ENCODE measurements at places on chromosomes 1 and 21. TPM values are rescaled to one million over a fixed set of nuclear protein-coding genes. Genes with fewer than 3 reads are reported as not detected.

- H3K27me3 ChIP-seq: no peaks in the 10 kb centered on the region
- no peak for DNase-seq
- H3K36me3 ChIP-seq: no peaks in the 10 kb centered on the region
- no peaks in the 10 kb centered on the region for H3K4me1 ChIP-seq
- no peak overlapping the region for H3K4me3 ChIP-seq
- H3K27ac ChIP-seq: no peak overlapping the region
Observed at GRCh38 chr1:23651069-23651808, 40.4 kb upstream of the RPL11 start.

DNA sequence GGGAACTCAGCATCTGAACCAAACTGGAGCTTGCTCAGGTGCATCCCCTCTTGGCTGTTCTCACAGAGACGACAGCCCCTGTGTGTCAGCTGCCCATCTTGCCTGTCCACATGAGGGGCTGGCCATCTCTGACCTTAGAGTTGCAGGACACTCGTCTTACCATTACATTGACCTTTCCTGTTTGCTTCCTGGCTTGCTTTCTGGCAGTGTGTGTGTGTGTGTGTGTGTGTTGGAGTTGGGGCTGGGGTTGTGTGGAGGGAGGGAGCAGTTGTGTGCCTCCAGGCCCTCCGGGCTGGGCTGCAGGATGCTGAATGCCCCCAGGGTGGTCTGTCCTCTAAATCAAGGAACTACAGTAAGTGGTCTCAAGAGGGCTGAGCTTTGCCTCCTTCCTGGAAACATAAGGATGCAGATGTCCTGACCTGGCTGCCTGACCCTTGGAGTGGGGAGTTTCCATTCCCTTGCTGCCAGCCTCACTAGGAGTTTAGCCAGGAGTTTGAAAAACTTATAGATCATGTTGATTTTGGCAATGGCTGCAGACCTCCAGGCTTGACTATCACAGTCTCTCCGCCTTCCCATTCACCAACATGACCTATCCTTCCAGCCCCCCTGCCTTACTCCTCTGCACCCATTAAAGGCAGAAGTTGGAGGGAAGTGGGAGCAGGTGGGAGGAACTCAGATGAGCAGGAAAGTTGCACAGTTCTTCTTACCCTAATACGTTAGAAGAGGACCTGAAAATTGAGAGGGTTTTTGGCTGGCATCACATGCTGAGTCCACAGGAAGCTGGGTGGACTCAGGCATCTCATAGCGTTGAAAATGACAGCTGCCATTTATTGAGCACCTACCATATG lies 19.0 kb downstream of the RASSF5 start:
- H3K27me3 ChIP-seq: no peaks in the 10 kb centered on the region
- H3K27ac ChIP-seq: no peak overlapping the region
- H3K36me3 ChIP-seq: no peaks in the 10 kb centered on the region
- no peak for DNase-seq
- H3K4me3 ChIP-seq: no peak overlapping the region
- peaks cover under 1% of the 10 kb centered on the region for H3K4me1 ChIP-seq

- no peak for DNase-seq
- H3K4me3 ChIP-seq: no peak overlapping the region
- H3K36me3 ChIP-seq: no peaks in the 10 kb centered on the region
- peaks cover 30% of the 10 kb centered on the region for H3K4me1 ChIP-seq
Observed at GRCh38 chr1:20302108-20302471, 11.4 kb downstream of the VWA5B1 start.

DNA sequence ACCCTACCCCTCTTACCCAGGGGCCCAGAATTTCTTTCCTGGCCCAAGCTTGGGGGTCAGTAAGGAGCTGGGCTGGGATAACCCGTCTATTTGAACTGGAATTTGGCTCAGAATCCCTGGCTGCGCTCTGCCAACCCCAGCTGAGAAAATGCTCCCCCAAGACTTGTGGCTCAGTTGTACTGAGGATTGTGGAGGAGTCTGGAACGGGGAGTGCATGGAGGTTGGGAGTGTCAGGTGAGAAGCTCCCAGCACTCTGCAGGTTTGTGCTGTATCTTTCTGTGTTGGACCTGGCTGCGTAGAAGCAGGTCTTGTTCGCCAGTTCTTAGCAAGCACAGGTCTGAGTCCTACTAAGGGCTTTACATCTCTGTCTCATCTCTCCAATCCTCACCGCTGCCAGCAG lies 1.6 kb downstream of the TCEA3 start:
- peaks cover 3% of the 10 kb centered on the region for H3K36me3 ChIP-seq
- peaks cover 38% of the 10 kb centered on the region for H3K4me1 ChIP-seq
- H3K27ac ChIP-seq: peak overlapping the region; percentile 25
- H3K4me3 ChIP-seq: no peak overlapping the region
- no peak for DNase-seq

- H3K27ac ChIP-seq: peak overlapping the region; percentile 25
- no peaks in the 10 kb centered on the region for H3K27me3 ChIP-seq
- H3K36me3 ChIP-seq: no peaks in the 10 kb centered on the region
- peaks cover 24% of the 10 kb centered on the region for H3K4me1 ChIP-seq
- DNase-seq: peak; percentile 72
Observed at GRCh38 chr1:153572569-153573015, 6.9 kb upstream of the S100A2 start.

DNA sequence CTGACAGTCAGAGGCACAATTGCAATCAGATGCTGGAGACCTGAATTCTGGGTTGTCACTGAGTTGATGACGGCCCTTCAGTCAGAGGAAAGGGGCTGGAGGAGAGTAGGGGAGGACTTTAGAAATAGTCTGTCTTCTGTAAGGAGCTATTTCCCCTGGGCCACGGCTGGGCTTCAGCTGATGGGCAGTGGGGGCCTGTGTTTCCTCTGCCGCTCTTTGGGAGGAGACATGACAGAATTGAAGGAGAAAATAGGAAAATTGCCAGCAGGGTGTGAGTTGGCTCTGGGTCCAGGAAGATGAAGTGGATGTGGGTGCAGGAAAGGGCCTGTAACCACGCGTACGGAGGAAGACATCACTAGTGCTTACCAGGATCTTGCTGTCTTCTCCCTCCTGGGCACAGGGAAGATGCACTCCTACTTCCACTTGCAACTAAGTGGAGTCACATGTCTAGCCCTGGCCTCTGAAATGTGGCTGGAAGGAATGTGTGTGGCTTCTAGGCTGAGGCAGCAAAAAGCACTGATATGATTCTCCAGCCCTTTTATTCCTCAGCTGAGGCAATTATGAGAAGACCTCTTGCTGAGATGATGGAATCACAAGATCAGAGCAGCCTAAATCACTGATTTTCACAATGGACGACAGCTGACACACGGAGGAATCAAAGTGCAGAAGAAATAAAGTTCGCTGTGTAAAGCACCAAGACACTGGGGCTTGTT lies 250.0 kb downstream of the GRIK3 start:
- H3K36me3 ChIP-seq: no peaks in the 10 kb centered on the region
- peaks cover 25% of the 10 kb centered on the region for H3K4me1 ChIP-seq

- peaks cover 42% of the 10 kb centered on the region for H3K4me1 ChIP-seq
- no peaks in the 10 kb centered on the region for H3K36me3 ChIP-seq
- no peak overlapping the region for H3K4me3 ChIP-seq
Observed at GRCh38 chr1:53125122-53125521, 17.3 kb downstream of the SLC1A7 start.

DNA sequence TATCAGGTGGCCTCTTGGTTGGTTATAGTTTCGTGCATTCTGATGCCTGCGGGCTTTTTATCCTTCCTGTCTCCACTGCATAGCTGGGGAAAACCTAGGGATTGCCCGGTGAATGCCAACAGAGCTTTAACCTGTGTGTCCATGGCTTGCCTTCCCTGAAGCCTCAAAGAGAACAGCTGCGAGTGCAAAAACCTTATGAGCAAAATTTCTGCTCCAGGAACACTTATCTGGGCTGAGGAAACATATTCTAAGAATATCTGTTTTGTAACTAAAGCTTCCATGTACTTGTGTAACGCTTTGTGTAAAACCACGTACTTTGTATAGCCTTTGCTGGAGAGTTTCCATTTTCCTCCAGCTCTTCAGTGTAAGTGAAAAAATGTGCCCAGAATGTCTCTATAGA lies 7.2 kb downstream of the CNST start:
- no peak for DNase-seq
- no peak overlapping the region for H3K4me3 ChIP-seq
- H3K27me3 ChIP-seq: no peaks in the 10 kb centered on the region
- no peak overlapping the region for H3K27ac ChIP-seq

DNA sequence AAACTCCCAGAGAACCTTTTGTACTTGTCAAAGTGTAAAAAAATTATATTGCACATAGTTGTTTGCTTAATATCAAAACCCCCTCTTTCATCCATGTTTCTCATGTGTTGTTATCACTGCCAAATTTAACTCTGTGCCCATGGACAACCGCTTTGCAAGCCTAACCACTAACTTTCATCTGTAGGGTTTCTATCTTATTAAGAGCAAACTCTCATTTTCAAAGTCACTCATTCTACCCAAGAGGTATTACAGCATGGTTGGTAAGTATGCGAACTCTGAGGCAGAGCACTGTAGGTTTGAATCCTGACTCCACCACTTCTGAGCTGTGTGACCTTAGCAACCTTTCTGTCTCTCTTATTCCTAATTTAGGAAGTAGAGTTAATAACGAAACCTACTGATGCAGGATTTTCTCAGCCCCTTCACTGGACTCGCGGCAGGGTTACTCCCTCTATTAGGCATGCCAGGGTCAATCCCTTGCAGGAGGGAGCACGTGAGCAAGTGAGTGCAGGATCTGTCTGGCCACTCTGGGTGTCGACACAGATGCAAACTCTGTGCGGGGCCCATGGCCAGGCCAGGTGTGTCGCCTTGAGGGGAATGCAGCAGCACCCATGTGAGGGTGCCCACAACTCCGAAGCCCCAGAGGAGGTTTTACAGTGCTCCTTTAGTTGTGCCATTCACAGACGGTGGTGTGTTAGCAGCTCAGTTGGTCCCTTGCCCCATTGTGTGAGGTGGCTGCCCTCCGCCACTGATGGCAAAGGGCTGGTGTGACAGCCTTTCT lies 361.5 kb upstream of the ADGRL2 start:
- H3K4me1 ChIP-seq: no peaks in the 10 kb centered on the region
- H3K27me3 ChIP-seq: no peaks in the 10 kb centered on the region
- no peaks in the 10 kb centered on the region for H3K36me3 ChIP-seq
- H3K27ac ChIP-seq: no peak overlapping the region
- DNase-seq: no peak
- no peak overlapping the region for H3K4me3 ChIP-seq

DNA sequence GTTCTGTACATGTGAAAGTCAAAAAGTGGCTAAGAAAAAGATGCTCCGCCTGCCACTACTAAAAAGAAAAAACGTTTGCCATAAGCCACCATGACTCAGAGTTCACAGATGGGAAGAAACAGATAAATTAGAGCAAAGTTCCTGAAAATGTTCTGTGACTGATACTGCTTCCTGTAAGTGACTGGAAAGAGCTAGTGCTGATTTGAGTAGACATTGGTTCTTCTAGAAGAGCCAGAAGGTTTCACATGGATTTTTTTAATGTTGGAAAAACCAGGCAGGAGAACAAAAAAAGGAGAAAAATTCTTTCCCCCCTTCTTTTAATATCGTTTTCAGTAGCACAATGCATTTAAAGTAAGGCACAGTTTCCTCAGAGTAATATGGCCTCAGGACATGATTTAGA lies 221.4 kb downstream of the HLX start:
- no peak overlapping the region for H3K4me3 ChIP-seq
- H3K36me3 ChIP-seq: no peaks in the 10 kb centered on the region
- no peak for DNase-seq
- no peaks in the 10 kb centered on the region for H3K4me1 ChIP-seq
- H3K27me3 ChIP-seq: no peaks in the 10 kb centered on the region

DNA sequence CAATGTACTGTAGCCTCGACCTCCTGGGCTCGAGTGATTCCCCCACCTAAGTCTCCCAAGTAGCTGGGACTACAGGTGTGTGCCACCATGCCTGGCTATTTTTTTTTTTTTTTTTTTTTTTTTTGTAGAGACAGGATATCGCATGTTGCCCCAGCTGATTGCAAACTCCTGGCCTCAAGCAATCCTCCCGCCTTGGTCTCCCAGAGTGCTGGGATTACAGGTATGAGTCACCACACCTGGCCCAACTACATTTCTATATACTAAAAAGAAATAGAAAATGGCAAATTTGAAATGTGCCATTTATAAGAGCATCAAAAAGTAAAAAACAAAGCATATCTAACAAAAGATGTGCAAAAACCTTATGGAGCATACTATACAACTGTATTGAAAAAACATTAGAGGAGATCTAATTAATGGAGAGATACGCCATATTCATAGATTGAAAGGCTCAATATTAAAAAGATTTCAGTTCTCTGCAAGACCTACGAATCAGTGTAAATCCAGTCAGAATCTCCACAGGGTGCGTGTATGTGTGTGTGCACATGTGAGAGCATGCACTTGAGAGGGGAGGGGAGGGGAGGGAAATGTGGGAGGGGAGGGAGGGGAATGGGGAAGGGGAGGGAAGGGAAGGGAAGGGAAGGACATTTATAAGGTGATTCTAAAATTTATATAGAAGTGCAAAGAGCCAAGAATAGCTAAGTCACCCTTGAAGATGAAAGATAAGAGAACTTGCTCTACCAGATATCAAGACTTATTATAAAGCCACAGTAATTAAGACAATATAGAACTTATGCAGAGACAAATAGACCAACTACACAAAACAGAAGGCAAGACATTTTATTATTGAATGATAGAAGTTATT lies 15.5 kb upstream of the PADI4 start:
- no peak overlapping the region for H3K4me3 ChIP-seq
- H3K36me3 ChIP-seq: no peaks in the 10 kb centered on the region
- H3K4me1 ChIP-seq: no peaks in the 10 kb centered on the region

DNA sequence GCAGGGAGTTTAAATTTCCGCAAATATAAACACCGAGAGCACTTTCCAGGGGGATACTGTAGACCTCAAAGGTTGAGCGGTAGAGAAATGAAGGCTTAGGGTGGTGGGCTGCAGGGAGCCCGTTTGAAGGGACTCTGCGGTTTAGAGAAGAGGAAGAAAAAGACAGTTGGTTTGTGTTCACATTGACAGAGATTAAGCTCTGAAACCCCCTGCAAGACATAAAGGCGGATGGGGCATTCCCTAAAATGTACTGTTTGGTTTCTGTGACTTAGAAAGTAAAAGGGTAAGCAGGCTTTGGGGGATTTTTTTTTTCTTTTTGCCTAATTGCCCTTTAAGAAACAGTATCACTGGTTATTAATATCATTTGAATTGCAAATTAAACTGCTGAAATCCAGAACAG lies 1.3 kb downstream of the KAZN start:
- peak overlapping the region; percentile 59 for H3K4me3 ChIP-seq
- no peak overlapping the region for H3K27ac ChIP-seq
- DNase-seq: no peak
- peaks cover 30% of the 10 kb centered on the region for H3K4me1 ChIP-seq

- no peaks in the 10 kb centered on the region for H3K27me3 ChIP-seq
- no peak for DNase-seq
- no peak overlapping the region for H3K27ac ChIP-seq
- H3K36me3 ChIP-seq: no peaks in the 10 kb centered on the region
- H3K4me1 ChIP-seq: no peaks in the 10 kb centered on the region
Observed at GRCh38 chr1:150383631-150384324, 19.8 kb downstream of the RPRD2 start.

Gene TRPM2
- 11.1 TPM for total RNA-seq

Gene DTL
- 12.1 TPM for total RNA-seq

Gene CHML
- total RNA-seq: 15.1 TPM

Gene FCRL2
- not detected for total RNA-seq

Gene TNNI3K
- 4.1 TPM for total RNA-seq

Gene RGS13
- 0.10 TPM for total RNA-seq

All from spinal cord (tissue), 10 donors.